ENCODE measurements at places on chromosomes 13 and 19.

GRCh38 chr13:25963674-25964073 lies 88.1 kb downstream of the SHISA2 start:
- DNase-seq: no peak

DNA sequence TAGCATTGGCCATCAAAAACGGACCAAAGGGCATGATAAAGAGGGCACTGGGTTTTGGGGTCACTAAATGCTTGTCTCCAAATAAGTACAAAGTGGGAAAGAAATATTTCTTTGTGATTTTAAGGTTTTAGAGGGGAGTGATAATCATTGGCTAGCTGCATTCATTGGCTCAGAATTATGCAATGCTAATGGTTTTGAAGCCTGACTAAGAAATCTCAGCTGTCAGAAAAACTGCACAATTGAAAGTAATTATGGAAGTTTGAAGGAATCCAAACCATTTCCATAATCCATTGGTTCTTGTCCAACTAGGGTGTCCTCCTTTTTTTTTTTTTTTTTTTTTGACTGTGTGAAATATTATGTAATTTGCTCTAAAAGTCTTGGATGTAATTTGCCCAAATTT lies 88.2 kb upstream of the ARGLU1 start:
- DNase-seq: no peak

- DNase-seq: no peak
Measured at GRCh38 chr13:46340011-46340410, 47.0 kb downstream of the RUBCNL start.

DNA sequence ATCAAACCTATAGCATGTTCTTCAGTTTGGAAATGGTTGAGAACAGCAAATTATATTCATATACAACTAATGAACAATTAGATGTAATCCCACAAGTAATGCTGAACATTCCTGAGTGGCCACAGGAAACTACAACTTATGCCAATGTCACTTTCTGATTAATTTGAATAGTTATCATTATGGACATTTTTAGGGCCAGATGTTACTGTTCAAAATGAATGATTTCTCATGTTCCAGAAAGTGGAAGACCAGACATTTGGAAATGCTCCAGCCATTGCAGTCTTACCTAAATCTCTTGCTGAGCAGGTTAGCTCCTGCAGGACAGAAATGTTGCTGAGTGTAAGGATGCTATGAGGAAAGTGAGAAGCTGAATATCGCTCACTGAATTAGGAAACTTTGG lies 819.8 kb downstream of the PCDH9 start:
- no peak for DNase-seq

GRCh38 chr13:95533545-95534160 lies 18.9 kb upstream of the CLDN10 start:
- DNase-seq: no peak

- DNase-seq: no peak
Measured at GRCh38 chr19:18310118-18310909, 12.6 kb downstream of the LSM4 start.

GRCh38 chr19:16922949-16923348 lies 34.1 kb downstream of the F2RL3 start:
- DNase-seq: no peak

GRCh38 chr19:460877-461720 lies at the start of gene SHC2:
Gene SHC2 (minus strand): TSS chr19:461033. CDS start chr19:460996, 37 bp downstream.
- no peak for DNase-seq

GRCh38 chr13:99617474-99618255 lies 116.4 kb downstream of the TM9SF2 start:
- DNase-seq: peak; percentile 34

DNA sequence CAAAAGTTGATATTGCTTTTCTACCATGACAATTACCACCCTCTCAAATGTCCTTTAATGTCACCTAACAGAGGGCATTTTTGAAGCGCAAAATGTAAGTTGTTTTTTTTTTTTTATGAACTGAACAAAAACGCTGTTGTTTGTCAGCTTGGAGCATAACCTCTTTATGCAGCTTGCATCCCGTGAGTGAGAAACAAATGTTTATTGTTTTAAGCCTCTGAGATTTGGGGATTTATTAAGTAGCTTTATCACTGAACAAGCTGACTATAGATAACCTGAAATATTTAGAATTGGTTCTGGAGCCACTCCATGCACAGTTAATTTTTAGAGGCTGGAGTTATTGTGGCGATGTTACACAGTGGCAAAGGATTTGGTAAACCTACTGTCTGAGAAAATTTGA lies 80.1 kb upstream of the ATXN8OS start:
- DNase-seq: no peak

GRCh38 chr13:32824675-32825074 lies 191.5 kb upstream of the KL start:
- no peak for DNase-seq

DNA sequence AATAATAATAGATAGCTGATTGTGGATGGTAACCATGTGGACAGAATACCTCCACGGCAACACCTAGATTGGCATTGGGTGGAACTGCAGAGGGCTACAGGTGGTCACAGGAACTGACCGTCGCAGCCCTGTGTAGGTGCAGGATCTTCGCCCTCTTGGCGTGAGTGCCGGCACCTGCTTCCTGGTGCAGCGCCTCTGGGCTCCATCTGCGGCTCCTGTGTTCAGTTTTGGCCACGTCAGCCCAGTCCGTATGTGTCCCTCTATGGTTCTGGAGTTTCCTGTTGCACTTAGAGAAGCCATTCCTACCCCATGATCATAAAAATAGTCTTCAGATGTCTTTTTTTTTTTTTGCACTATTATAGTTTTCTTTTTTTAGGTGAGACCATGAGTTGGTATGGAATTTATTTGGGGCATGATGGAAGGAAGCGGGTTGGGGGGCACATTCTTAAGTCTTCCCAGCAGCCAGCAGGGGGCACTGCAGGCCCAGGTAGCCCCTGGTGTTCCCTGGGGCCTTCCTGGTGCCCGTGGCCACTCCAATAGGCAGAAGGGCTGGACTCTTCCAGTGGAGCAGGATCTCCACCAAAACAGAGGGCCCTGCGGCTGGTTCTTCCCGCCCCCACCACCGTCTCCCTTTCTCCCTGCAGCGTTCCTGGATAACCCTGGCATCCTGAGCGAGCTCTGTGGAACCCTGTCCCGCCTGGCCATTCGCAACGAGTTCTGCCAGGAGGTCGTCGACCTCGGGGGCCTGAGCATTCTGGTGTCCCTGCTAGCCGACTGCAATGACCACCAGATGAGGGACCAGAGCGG lies 10.1 kb upstream of the SLC25A42 start:
- DNase-seq: peak; percentile 38

Data from MG63 (cell line).